ENCODE measurements at places on chromosomes 7 and 10.

GRCh38 chr7:127876393-127876792, 154.8 kb downstream of the LRRC4 start:
- DNase-seq, result no peak

GRCh38 chr10:91434041-91434440, 23.9 kb downstream of the HECTD2 start:
- DNase-seq, result no peak

DNA sequence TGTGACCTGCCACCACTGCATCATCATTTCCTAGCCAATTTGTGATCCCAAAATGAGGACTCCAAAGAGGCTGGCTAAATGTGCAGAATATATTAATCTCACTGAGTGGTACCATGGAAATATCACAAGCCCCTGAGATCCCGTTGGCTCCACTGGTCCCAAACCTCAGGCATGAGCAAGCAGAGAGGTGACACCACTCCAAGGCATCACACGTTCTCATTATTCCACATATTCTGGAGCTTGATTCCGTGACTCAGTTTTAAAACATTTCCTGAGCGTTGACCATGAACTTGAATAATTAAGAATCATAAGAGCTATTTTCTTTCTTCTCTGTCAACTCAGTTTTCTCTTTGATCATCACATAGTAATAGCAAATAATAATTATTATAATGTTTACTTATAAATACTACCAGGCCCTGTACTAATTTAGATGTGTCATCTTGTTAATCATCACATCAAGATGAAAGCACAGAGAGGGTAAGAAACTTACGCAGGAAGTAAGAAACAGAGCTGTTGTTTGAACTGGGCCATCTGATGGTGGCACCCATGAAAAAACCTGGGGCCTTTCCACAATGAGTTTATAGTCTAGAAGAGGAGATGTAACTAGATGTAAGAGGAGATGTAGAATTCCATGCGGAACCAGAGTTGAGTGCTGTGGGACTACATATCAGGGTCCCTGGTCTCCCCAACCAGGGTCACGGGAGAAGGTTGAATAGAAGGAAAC, 3.5 kb downstream of the APBB1IP start:
- peak; percentile 40 for DNase-seq

- no peak for DNase-seq
Measured at GRCh38 chr7:138396251-138397070, 63.6 kb upstream of the TRIM24 start.

DNA sequence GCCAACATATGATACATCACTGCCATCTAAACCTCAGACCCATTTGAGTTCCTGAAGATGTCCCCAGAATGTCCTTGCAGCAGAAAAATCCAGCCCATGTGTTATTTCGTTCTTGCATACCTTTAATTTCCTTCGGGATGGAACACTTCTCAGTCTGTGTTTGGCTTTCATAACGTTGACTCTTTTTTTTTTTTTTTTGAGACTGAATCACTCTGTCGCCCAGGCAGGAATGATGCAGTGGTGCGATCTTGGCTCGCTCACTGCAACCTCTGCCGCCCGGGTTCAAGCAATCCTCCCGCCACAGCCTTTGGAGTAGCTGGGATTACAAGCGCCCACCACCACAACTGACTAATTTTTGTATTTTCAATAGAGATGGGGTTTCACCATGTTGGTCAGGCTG, 148.8 kb upstream of the TNRC18 start:
- DNase-seq, result no peak

- DNase-seq, result no peak
Measured at GRCh38 chr7:149471289-149471953, 10.6 kb upstream of the ZNF777 start.

DNA sequence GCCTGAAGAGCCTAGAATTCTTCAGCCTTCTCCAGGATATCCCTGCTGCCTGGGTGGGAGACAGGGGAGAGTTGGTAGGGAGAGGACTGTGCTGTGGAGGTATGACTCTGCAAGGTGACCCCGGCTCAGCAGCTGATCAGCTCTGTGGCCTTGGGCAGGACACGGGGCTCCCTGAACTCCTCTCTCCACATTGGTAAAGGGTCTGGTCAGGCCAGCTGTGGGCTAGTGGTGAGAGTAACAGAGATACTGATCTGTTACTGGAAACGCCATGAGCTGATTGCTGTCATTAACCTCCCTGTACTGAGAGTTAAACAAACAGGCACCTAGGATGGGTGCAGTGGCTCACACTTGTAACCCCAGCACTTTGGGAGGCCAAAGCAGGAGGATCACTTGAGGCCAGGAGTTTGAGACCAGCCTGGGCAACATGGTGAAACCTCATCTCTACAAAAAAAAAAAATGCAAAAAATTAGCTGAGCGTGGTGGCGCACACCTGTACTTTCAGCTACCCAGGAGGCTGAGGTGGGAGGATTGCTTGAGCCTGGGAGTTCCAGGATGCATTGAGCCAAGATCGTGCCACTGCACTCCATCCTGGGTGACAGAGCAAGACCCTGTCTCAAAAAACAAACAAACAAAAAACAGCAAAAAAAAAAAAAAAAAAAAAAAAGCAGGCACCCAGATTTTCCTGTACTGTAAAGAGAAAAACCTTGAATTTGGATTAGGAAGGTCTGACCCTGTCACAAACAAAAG, 151.5 kb downstream of the CUX1 start:
- no peak for DNase-seq

DNA sequence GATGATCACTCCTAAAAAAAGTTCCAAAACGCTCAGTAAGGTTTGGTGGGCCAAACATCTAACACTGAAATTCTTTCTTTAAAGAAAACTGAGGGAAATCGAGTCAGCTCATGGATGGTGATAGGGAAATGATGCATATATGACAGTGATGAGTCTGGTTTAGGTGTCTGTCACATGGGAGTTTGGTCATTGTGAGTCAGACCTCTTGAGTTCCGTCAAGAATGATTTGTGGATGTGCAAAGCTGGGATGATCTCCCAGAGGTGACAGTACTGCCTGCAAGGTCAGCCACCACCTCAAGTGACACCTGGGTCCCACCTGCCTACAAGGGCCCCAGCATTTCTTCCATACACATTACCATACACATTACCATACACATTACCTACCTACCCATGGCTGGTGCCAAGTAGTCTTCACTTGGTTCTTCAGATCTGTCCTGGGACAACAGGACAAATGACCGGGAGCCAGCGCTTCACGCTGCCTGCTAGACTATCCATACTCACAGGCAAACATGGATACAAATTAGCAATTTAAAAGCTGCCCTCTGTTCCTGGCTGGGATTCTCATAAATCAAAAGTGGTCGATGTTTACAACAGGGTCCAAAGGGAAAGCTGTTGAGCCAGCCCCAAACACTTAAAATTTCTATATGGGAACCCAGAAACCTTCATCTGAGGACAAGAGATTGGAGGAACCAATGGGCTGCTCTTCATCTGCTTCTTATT, 128.4 kb downstream of the ADAM12 start:
- no peak for DNase-seq

DNA sequence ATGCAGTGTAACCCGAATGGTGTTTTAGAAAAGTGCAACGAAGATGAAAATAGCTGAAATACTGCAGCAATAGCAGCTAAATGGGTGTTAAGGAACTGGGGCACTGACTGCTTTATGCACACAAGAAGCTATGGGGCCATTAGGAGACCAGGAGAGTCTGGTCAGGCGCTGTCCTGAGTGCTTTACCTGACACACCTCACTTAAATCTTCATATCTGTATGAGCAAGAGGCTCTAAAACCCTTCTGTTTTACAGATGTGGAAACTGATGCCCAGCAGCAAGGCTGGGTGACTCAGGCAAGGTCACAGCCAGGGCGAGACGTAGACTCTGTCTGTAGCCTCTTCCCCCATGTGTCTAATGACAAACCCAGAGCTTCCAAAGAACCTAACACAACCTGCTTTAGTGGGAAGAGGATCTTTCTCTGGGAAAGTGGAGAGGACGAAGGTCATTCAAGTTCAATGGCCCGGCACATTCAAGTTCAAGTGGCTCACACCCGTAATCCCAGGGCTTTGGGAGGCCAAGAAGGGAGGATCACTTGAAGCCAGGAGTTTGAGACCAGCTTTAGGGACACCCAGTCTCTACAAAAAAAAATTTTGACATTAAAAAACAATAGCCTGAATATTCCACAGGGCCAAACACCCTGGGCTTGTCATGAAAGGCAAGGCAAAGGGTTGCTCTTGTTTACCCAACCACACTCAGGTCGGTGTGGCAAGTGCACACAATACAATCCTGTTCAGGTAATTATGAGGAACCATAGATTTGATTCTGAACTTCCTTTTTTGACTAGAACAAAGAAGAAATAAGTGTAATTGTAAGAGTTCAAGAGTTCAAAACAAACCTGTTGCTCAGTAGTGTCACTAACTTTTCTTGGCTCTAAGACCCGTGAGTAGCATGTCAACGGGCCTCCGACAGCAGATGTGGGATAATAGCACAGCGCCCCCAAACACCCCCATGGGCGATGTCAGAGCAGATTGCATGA, 53.7 kb upstream of the KLF6 start:
- no peak for DNase-seq

DNA sequence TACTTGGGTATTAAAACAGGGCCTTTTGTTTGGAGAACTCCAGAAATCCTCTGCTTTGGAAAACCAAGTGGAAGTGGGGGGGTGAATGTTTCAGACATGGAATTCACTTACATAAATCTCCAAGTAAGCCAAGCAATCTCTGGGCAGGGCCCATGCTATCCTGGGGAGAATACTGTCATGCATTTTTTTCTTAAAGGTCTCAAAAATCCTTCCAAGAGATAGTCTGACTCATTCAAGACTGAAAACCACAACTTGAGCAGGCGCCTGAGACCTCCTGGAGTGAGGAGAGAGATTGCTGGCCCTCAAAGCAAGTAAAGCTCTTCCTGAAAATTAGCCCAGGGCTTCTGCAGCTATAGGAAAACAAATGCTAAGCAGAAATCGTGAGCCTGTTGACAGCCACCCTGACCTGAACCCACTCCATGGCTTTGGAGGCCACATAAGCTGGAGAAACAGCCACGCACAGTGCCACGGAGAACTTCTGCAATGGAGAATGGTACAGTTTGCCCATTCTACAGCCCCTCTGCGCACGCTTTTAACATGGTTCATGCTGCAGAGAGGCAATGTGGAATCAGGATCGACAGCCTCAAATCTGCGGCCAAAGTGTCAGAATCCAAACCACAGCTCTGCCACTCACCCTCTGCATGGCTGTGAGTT, 203.1 kb upstream of the AUTS2 start:
- DNase-seq, result no peak

DNA sequence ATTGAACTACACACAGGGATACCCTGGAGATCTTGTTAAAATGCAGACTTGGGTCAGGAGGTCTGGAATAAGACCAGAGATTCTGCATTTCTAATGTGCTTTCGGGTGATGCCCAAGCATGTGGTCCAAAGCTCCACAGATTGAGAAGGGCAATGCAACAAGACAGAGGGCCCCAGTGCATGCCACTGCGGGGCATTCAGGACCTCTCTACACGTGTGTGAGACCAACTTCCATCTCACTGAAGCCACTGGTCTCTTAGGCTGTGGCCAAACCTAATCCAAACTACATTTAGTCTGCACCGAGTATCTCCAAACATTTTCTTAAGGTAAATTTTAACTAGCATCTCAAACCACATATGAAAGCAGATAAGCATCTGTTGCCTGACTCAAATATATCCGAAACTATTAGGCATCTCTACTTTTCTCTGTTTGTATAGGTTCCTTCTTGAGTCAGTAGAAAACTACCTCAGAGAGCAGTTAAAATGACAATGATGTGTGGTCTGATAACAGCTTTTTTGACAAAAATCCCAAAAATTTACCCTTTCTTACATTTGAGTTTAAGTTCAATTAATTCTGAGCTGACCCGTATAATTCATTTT, 107.5 kb downstream of the ELMO1 start:
- DNase-seq, result no peak

GRCh38 chr7:92697012-92697411, 106.8 kb upstream of the FAM133B start:
- no peak for DNase-seq

- DNase-seq, result no peak
Measured at GRCh38 chr7:117675497-117676435, 195.9 kb downstream of the CFTR start.

DNA sequence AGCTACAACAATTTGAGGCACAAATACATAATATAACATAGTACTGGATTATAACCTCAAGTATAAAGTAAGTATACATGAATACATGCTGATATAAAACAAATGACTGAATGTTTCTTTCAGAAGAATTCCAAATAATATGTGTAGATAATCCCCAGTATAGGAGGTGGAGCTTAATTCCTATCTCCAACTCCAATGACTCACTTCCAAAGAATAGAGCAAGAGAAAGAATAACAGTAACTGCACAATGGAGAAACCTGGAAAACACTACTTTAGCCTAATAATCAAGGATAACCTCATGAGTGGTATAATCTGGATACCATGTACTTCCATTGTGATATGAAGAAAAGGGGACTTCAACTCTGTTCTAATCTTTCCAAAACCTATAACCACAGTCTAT, 13.7 kb upstream of the SEMA3C start:
- DNase-seq, result no peak

- DNase-seq, result no peak
Measured at GRCh38 chr10:102233997-102234396, 7.3 kb downstream of the PITX3 start.

DNA sequence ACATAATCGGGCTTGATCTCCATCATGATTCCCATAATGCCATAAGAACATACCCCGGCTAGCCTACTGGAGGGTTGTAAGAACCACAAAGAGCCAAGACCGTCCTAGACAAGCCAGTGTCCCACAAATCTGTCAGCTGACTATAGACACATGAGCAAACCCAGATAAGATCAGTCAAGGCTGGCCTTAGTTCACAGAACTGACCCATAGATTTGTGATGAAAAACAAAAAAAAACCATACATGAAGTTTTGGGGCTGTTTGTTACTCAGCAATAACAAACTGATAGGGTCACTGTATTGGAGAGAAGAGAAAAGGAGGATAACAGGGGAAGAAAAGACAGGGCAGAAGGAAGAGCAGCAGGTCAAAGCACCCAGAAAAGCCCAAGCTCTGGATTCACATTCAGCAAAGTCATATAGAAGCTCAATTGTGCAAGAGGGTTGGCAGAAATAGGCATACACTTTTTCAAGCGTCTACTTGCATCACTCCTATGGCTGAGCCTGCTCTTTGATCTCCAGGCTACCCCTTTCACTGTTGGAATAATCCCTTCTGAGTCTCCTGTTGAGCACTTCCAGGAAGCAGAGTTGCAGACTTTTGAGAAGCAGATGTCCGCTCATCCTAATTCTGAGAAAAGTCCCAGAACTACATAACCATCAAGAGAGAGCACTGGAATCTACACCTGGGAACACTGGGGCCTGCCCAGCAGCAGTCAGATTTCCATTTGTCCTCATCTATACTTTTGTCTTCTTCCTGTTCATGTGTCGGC, 122.0 kb upstream of the HABP2 start:
- no peak for DNase-seq

All from CD4-positive, alpha-beta T cell treated with Interleukin-6 at 100 ng/mL for 8 hours (primary cell).